Hematopoietic multipotent progenitor cell (in vitro differentiated cells): ENCODE measurements at places on chromosomes 4 and X.

GRCh38 chr4:145541346-145541745 is 59.7 kb downstream of the SMAD1 start:
- no peak for DNase-seq

DNA sequence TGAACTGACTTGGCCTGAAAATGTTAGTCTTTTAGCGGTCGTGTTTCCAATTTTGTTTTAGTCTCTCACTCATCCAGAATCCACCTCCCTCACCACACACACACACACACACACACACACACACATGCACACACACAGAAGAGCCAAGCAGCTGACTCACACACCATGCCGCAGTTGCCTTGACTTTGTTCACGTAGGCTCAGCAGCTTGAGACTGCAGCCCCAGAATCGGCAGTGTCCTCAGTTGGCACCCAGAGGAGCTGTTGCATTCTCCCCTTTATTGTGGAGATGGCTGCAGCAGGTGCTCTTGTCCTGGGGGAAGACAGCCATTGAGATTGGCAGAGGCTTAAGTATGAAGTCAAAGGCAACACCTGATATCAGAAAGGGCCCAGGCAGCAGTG is 20.9 kb upstream of the XPNPEP2 start:
- DNase-seq: no peak

DNA sequence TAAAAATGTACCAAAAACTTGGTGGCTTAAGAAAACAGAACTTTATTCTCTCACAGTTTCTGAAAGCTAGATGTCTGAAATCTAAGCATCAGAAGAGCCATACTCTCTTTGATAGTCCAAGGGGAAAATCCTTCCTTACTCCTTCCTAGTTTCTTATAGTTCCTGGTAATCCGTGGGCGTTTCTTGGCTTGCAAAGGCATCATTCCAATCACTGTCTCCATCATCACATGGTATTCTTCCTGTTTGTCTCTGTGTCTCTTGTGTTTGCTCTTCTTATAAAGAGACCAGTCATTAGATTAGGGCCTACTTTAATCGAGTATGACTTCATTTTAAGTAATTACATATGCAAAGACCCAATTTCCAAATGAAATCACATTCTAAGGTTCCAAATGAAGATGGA is 118.9 kb upstream of the FSTL5 start:
- no peak for DNase-seq

DNA sequence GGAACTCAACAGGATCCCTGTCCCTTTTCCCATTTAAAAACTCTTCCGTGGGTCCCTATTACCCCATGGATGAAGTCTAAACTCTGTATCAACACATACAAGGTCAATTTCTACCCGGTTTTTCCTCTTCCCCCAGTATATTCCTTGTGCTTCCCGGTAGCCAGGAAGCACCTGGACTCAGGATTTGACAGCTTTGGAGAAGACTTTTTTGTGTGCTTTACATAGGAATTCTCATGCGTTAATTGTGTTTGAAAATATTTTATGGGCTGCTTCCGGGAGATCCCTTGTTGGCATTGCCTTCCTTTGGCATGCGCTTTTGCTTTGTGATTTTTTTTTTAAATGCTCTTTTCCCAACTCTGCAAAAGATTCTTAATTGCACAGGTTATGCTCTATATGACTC is 7.2 kb downstream of the SMS start:
- DNase-seq: no peak

GRCh38 chrX:131306601-131307000 is 17.5 kb upstream of the IGSF1 start:
- DNase-seq: no peak

GRCh38 chr4:107120661-107121060 is 84.5 kb upstream of the DKK2 start:
- DNase-seq: no peak

DNA sequence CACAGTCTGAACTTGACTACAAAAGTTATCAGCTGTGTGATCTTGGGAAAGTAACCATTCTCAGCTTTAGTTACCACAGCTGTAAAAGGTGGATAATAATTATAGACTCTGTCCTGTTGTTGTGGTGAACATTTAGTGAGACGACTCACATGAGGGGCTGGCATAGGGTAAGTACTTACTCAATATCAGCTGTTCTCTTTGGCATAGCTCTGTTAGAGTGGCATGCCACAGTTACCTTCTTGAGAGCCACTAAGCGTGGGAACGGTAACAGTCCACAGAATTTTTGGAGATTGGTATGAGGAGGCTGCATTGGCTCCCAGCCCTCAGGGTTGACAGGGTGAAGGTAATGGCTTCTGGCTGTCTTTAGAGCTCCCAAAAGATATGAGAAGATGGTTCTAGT is 13.2 kb upstream of the HAND2 start:
- DNase-seq: no peak

- no peak for DNase-seq
Measured at GRCh38 chr4:183399126-183399522, 45.3 kb upstream of the CDKN2AIP start.

GRCh38 chr4:122045533-122045932 is 93.7 kb upstream of the TRPC3 start:
- no peak for DNase-seq

DNA sequence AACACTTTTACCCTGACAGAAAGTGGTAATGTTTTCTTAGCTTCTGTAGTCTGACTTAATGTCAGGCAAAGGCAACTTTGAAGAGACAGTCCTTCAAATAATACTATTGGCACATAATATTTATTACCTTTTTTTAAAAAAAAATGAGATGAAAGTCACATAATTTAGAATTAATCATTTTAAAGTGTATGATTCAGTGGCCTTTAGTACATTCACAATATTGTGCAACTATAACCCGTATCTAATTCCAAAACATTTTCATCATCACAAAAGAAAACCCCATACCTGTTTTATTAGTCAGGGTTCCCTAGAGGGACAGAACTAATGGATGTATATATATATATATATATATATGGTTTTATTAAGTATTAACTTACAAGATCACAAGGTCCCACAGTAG is 94.8 kb upstream of the TEX13A start:
- DNase-seq: no peak

DNA sequence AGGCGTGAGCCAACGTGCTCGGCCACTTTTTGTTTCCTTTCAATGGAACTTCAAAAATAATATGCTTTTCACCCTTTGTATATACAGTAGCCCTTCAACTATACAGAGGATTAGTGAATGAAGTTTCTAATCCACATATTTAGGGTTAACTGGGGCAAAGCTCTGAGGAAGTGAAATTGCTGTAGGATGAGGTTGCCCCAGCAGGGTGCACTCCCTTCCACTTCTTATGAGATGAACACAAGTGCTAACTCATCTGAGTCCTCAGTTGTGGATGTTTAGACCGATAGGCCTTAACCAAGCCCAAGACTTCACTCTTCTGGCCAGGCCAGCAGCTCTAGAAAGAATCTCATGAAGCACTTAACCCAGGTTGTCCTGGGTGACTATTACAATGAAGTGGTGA is 29.1 kb upstream of the CT55 start:
- no peak for DNase-seq

GRCh38 chr4:17665346-17665745 is 50.9 kb downstream of the MED28 start:
- DNase-seq: no peak

DNA sequence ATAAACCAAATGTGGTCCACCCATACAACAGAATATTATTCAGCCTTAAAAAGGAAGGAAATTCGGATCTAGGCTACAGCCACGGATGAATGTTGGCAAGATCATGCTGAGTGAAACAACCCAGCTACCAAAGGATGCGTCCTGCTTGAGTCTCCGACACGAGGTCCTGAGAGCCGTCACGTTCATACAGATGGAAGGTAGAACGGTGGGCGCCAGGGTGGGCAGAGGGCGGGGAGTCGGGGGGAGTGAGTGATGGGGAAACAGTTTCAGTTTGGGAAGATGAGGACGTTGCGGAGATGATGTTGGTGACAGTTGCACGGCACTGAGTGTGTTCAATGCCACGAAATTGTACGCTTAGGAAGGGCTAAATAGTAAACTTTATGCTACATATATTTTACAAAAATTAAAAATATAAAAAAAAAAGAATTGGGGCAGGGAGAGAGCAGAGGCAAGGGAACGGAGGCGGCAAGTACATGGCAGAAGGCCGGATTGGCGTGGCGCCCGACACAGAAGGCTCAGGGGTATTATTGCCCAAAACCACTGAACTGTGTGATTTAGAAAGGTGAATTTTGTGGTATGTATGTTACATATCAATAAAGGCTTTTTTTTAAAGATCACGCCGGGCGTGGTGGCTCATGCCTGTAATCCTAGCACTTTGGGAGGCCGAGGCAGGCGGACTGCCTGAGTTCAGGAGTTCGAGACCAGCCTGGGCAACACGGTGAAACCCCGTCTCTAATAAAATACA is 14.8 kb upstream of the MXD4 start:
- no peak for DNase-seq

GRCh38 chrX:47518144-47518543 is 35.1 kb upstream of the ZNF41 start:
- DNase-seq: no peak

GRCh38 chr4:128803783-128804182 is 5.7 kb upstream of the JADE1 start:
- no peak for DNase-seq

GRCh38 chr4:45346816-45347435 is 620.6 kb upstream of the GNPDA2 start:
- DNase-seq: no peak

DNA sequence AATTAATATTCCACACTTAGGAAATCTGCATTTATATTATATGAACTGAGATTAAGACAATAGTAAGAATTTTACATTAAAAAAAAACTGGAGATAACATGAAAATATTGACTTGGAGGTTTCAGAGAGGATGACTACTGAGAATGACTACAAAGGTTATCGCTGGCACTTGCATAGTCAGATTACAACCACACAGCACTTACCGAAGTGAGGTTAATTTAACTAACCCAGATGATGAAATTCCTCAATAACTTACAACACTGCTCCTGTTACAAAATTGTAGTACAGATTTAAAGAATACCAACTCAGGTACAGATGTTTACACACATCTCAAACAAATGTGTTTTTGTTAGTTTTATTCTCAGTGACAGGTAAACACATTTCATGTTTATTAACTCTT is 283.5 kb downstream of the CAMK2D start:
- no peak for DNase-seq

GRCh38 chr4:52611030-52611555 is 48.0 kb downstream of the USP46 start:
- DNase-seq: no peak

- DNase-seq: no peak
Measured at GRCh38 chrX:123994730-123995129, 33.2 kb downstream of the STAG2 start.

- peak; percentile 84 for DNase-seq
Measured at GRCh38 chrX:24479924-24480323, 14.8 kb downstream of the PDK3 start.

DNA sequence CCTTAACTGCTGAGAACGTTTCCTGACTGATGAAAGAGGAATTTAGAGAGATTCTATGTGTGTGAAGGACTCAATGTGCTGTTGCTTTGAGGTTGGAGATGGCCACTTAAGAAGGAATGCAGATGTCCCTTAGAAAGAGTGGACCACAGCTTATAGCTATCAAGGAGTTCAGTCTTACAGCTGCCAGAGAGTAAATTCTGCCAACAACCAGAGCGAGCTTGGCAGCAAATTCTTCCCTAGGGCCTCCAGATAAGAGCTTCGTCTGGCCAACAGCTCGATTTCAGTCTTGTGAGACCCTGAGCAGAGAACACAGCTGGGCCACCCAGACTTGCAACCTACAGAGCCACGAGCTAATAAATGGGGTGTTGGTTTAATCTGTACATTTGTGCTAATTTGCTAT is 21.8 kb downstream of the MID1 start:
- no peak for DNase-seq

DNA sequence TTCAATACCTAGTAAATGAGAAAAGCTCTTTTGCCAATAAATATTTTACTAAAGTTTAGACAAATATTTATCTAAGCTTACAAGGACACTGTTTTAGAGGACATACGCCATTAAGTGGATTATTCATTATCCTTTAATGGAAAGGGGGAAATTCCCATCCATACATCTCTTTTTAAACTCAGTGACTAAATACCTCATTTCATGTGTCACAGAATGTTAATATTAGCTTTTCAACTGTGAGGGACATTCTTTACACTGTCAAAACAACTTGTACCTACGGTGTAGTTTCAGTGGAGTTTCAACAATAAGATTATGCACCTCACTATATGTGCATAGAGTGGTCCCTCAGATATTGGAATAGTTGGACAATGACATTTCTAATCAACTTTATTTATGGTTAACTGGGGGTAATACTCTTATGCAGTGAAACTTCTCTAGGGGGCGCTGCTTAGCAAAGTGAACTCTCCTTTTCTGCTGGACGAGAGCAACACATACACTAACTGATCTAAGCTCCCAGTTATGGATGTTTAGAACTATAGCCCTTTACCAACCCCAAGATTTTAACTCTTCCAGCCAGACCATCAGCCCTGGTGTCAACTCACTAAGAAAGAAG is 9.7 kb downstream of the HS6ST2 start:
- no peak for DNase-seq

DNA sequence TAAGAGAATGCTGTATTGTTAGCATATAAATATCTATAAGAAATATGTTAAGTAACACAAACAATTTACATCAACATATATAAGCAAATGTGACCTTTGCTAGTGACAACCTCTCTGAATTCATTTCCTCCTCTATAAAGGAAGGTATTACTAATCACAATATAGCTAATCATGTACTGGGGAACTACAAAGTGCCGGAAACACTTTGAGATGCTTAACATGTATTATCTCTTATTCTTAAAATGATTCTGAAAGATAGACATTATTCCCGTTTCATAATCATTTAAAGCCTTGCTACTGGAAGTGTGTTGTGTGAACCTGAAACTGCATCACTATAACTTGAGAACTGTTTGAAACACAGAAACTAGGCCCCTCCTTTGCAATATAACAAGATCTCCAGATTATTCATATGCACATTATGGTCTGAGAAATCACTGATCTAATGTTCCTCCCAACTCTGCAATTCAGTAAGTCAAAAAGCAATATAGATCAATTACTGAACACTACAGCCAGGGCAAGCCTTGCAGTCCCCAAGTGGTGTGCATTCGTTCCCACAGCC is 54.0 kb downstream of the KLHL8 start:
- DNase-seq: no peak

DNA sequence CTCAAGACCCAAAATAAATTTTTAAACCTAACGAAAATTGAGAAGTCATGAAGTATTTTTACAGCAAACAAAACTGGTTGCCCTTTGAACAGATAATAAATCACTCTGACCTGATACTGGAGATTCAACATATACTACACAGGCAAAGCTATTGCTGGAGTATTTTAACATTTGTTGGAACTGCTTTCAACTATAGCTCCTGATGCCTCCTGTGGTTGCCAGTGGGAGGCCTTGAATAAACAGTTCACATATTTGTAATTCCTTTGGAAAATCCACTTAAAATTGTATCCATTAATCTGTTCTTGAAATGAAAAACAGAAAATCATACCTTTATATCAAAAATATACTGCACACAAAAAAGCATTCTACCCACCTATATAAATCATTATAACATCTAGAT is 605.1 kb downstream of the KCTD8 start:
- no peak for DNase-seq

- DNase-seq: no peak
Measured at GRCh38 chrX:17441965-17442364, 67.0 kb downstream of the NHS start.

- no peak for DNase-seq
Measured at GRCh38 chr4:148445860-148446330, 3.7 kb upstream of the NR3C2 start.

- DNase-seq: no peak
Measured at GRCh38 chr4:77629885-77630284, 24.3 kb downstream of the CXCL13 start.
